ENCODE measurements at places on chromosomes 2 and 18.
A peak's percentile ranks its signal among the peaks of the same experiment; 100 is the strongest.

DNA sequence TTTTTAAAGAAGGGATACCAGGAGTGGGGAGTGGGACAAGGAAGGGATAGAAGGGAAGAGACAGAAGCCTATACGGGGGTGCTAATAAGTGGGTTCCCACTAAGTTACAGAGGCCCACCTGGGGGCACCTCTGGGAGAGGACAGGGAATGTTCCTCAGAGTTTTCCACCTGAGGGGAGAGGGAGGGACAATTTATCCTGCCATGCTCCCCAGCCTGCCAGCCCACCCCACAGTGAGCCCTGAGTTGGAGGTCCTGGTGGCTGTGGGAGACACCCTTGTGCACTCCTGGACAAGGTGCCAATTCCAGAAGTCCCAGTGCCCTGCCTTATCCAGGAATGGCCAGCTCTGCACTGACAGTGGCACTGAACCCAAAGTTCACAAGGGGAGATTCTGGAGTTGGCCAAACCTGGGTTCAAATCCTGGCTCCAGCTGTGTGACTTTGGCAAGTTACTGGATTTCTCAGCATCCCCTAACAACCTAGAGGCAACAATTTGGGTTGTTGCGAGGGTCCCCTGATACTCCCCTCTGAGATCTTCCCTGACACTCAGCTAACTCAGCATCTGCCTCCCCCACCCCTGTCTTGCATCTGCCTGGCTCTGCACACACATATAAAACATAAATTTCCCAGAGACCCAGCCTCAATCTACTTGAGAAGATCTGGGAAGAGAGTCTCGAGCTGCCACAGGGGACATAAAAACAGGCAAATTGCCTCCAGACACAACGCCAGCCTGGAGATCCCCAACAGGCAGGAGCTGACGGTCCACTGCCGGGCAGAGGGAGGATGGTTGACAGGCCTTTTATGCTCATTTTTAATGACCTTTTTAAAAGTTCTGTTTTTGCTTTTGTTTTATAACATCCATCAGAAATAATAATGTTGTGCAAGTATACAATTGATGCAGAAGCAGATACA lies 98.7 kb upstream of the ST3GAL5 start:
- no peak for DNase-seq

DNA sequence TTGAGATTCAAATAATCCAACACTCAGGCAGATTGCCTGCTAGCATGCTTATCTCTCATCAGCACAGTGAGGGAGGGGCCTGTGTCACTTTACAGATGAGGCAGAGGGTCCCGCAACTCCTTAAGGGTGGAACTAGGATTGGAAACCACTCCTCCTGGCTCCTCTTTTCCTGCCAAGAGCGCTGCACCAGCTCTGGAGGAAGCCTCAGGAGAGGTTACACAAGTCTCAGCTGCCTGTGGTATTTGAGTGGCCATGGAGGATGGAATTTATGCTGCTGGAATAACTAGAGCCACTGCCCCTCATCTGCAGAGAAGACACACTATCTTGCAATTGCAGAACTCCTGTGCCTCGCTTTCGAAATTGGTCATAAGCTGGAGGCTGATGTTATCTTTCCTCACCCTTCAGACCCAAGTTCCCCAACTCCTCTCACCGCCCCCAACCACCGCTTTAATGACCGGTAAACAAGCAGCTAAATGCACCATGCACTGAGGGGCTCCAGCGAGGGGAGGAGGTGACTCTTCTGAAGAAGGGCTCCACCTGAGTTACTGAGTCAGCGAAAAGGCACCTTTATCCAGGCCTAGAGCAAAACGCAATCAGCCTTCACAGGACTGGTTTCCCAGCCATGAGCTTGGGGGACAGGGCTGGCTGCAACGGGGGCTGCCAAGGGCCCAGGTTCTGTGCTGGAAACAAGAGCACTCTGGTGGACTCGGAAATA lies 245.8 kb downstream of the SOX11 start:
- DNase-seq = no peak

DNA sequence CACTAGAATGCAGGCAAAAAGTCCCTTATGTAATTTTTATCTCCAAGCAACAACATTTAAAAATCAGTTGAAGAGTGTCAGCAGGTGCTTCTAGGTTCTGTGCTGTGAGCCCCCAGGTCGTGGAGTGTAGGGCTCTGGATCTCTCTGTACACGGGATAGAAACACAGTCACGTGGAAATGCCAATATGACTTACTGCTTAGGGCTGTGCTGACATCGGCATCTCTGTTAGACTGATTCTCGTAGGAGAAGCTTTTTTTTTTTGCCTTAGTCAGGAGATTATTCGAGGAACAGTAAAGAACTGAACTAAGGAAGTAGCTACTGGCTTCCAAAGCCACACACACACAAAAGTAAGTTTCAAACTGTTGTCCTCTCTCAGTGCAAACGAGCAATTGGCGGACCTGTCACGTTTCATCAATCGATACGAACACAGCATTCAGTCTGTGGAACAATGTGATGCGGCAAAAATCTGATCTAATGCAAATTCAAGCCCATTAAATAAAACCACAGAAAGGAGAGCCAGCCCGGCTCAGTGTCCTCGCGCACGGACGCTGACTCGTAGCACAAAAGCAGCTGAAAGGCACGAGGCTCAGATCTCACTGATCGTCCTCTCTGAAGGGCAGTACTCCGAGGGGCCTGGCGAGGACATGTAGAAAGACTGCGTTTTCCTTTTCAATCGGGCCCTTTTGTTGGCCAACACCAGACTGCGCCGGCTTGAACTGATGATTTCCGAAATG lies 41.5 kb downstream of the PRELID3A start:
- DNase-seq = no peak

DNA sequence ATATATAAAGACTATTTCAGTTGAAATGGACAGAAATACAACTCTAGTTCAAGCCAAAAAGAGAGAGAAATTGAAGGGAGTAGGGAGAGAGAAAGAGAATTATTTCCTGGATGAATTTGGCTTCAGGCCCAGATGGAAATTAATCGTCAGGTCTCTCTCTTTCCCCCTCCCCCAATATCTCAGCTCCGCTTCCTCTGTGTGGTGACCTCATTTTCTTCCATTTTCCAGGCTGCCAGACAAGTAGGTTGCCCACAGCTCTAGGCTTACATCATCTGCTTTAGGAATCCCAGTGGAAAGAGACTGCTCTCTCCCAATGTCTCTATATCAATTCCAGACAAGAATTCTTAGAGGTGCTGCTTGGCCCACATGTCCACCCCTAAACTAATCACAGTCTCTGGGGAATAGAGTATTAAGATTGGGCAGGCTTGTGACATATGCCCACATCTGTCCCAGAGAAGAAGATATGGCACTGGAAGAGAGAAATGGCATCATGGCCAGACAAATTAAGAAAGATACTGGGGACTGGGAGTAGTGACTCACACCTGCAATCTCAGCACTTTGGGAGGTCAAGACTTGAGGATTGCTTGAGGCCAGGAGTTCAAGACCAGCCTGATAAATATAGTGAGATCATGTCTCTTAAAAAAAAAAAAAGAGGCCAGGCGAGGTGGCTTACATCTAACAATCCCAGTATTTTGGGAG lies 37.2 kb upstream of the CFAP36 start:
- DNase-seq = no peak

GRCh38 chr18:70116949-70117348 lies 88.5 kb downstream of the RTTN start:
- DNase-seq = no peak

DNA sequence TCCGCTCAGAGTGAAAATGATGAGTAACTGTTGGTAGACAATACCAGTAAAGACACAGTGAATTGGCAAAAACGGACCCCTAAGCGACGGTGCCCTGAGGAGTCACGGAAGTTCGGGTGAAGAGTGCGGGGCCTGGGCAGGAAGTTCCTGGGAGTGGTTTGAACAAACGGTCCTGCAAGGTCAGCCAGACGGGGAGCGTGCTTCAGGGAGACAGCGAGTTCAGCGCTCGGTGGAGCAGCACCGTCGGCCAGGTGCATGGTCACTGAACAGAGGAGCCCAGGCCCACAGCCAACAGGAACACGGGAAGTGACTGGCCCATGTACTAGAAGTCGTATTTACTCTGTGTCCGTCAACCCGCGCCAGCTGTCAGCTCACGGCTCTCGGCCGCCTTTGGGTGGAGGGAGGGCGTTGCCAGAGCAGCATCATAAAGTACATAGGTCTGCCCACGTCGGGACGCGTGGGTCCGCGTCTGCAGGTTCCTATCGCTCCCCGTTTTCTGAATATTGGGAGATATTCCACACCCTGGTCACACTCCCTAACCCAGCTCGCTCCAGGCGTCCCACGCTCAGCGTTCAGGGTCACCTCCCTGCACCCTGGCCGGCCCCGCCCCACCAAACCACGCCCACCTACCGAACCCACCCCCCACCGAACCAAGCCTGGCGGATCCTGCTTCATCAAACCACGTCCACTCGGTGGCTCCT lies 75.6 kb upstream of the UXS1 start:
- DNase-seq = no peak

DNA sequence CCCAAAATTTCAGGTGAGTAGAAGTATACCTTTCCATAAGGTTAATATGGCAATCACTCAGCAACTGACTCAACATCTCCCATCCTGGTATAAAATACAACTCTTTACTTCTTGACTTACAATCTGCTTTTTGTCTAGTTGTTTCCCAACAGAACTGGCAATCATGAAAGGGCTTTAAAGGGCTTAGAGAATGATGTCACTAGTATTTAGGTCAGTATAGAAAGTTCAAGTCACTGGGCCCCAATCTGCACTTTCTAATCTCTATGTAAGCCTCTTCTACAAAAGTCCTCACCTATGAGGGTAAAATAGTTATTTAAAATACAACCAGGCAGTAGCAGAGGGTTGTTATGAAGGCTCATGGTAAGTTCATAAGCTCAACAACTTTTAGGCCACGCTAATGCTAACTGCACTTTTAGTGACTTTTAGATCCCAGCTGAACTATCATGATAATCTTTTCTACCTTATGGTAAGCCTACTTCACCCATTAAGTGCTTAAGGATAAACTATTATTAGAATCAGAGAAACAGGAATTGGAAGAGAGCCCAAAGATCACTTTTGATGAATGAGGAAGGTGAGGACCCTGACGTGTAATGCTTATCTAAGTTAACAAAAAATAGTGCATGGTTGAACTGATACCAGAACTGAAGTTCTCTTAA lies 79.6 kb downstream of the GORASP2 start:
- no peak for DNase-seq

- no peak for DNase-seq
Measured at GRCh38 chr2:56729212-56729611, 545.4 kb downstream of the CCDC85A start.

GRCh38 chr2:74095632-74096031 lies 52.1 kb downstream of the BOLA3 start:
- no peak for DNase-seq

DNA sequence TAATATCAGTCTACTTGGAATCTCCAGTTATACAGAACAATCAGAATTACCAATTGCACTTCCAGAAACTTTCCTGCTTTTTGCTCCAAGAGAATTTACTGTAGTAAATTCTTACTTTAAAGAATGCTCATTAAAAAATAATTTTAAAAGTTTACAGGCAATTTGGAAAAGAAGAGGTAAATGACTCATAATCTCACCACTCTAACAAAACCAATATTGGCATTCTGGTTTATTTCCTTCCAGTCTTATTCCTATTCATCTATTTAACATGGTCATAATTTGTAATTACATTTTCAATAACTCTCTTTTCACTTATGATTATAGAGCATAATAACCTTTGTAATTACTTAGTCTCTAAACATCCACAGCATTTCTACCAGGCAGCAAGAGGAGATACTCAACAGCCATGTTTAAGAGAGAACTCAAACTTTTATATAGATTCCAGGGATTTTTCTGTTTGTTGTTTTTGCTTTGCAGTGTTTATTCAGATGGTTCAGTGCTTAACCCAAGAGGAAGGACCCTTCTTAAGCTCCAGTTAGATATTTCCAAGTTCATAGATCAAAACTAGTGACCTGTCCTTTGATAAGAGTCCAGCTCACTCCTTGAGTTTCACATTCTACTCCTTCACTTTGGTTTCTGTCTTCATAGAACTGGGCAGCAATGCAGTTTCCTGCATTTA lies 464.7 kb downstream of the TXNL1 start:
- DNase-seq = no peak

- DNase-seq = no peak
Measured at GRCh38 chr2:18001671-18002070, 123.2 kb downstream of the KCNS3 start.

- DNase-seq = no peak
Measured at GRCh38 chr2:38432820-38433606, 55.9 kb upstream of the ATL2 start.

DNA sequence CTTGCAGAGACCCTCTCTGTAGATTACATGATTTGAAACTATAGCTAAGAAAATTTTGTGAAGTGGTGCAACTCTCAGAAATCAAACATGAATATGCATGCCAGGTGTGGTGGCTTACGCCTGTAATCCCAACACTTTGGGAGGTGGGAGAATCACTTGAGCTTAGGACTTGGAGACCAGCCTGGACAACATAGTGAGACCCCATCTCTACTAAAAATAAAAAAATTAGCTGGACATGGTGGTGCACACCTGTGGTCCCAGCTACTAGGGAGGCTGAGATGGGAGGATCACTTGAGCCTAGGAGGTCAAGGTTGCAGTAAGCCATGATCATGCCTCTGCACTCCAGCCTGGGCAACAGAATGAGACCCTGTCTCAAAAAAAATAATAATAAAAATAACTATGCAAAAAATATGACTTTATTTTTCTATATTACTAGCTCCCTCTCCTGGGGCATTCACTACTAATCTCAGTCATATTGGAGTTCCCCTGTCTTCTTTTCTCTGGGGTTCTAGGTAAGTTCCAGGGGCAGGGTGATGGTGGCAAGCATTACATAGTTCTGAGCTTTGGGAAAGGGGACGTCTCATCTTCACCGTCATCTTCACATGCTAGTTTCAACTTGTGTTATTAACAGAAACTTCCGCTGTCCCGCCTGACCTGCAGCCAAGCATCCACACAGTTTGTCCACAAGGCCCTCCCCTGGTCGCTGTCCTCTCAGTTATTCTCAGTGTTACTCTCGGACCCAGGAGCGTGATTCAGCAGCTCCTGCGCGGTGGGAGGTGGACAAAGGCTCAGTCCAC lies 96.8 kb upstream of the MBOAT2 start:
- DNase-seq = no peak

DNA sequence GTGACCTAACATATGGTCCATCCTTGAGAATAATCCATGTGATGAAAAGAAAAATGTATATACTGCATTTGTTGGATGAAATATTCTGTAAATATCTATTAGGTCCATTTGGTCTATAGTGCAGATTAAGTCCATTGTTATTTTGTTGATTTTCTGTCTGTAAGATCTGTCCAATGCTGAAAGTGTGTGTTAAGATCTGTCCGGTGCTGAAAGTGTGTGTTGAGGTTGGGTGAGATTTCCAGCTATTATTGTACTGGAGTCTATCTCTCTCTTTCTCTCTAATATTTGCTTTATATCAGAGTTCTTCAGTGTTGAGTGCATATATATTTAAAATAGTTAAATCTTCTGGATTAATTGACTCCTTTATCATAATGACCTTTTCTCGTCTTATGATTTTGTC lies 828.8 kb upstream of the CRIM1 start:
- DNase-seq = no peak

DNA sequence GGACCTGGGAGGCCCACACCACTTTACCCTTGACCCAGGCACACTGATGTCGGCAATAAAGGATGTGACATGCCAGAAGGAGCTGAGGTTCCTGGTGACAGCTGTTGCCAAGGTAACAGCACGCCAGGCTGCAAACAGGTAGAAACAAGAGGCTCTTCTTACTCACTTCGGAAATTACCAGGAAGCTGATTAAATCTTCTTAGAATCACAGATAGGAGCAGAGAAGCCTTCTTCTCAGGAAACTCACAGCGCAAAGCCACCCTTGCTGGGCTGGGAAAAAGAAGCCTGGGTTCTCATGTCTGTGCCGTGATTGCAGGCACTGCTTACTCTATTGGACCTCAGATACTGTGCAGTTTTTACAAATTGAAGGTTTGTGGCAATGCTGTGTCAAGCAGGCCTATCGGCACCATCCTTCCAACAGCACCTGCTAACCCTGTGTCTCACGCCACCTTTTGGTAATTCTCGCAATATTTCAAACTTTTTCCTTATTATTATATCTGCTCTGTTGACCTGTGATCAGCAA lies 61.0 kb upstream of the TAF1B start:
- DNase-seq = peak; percentile 65
